ENCODE measurements at places on chromosomes 2 and 18.

DNA sequence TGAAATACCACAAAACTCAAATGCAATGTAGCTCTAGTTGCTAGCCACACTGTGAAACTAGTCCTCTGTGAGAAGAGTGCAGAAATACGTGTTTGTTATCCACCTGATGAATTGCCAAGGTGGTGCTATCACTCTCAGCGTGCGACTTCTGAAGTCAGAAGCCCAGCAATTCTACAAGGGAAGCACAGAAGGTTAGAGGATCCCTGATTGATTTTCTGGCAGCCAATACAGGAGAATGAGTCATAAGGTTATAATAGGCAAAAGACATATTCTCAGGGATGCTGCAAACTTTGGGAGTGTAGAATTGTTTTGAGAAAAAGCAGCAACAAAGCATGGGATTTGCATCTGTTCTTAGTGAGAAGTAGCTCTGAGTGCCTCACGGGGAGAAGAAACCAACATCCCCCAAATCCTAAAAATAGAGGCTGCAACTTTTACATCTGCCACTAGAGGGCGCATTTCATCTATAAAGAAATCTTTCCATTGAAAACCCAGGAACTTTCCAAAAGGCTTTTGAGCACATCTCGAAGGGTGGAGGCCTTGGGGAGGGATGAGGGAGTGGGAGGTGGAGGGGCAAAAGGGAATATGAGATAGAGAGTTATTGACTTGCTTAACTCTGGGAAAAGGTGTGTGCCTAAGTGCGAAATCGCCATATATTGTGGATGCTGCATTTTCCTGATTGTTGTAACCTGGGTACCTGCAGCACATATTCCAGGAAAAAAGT lies 78.0 kb downstream of the TMEM182 start:
- DNase-seq: peak; percentile 73

GRCh38 chr2:45000341-45000901 lies 8.8 kb downstream of the SIX2 start:
- DNase-seq: no peak

GRCh38 chr2:169272010-169272409 lies 90.3 kb downstream of the LRP2 start:
- DNase-seq: no peak

- no peak for DNase-seq
Measured at GRCh38 chr2:169975221-169975620, 148.0 kb downstream of the UBR3 start.

DNA sequence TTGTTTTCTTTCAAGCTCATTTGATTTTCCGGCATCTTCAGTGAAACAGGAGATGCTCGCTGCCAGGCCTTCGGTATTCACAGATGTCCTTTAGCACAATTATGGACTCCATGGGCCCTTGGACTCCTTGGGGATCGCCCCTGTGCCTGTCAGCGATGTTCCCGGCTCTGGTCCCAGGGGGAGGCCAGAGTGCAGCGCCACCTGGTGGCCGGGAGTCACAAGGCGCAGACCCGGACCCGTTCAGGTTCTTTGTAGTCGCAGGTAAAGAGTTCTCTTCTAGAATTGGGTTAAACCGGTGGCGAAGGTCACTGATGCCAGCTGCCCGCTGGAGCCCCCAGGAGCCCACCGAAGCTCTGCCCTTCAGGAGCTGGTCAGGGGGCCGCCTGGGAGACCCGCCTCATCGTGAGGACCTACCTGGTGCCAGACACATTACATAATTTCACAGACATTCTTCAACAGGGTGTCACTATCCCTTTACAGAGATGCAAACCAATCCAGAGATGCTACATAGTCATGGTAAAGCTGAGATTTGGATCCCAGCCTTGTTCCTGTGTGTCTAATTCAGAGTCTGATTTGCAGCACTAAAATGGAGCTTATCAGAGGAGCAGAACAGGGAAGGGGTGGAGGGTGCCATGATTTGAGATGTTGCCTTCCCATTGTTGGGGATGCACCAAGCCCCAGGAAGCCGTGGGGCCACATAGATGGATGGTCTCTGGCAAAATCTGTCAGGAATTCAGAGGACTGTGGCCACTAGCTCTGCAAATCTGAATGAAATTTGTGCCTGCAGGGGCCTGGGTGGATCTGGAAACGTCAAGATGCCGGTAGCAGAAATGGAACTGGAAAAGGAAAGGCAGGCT lies 6.0 kb upstream of the INPP5D start:
- DNase-seq: peak; percentile 13

GRCh38 chr2:145036421-145037011 lies 516.6 kb upstream of the ZEB2 start:
- DNase-seq: no peak

DNA sequence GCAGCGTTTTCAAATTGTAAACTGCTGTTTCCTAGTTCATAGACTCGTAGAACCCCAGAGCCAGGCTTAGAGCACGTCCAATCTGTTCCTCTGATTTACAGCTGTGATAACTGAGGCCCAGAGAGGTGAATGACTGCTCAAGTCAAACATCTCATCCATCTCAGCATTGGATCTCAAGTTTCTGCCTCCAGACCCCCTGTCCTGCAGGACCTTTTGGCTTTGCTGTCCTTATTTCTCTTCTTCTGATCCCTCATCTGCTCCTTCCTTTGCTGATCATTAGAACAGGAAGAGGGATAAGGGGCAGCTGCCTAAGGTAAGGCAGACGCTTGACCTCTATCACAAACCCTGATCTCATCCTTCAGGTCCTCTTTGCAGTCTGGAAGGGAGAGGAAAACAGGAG lies 58.5 kb upstream of the CREB1 start:
- no peak for DNase-seq

- no peak for DNase-seq
Measured at GRCh38 chr2:45872211-45872610, 220.7 kb downstream of the PRKCE start.

DNA sequence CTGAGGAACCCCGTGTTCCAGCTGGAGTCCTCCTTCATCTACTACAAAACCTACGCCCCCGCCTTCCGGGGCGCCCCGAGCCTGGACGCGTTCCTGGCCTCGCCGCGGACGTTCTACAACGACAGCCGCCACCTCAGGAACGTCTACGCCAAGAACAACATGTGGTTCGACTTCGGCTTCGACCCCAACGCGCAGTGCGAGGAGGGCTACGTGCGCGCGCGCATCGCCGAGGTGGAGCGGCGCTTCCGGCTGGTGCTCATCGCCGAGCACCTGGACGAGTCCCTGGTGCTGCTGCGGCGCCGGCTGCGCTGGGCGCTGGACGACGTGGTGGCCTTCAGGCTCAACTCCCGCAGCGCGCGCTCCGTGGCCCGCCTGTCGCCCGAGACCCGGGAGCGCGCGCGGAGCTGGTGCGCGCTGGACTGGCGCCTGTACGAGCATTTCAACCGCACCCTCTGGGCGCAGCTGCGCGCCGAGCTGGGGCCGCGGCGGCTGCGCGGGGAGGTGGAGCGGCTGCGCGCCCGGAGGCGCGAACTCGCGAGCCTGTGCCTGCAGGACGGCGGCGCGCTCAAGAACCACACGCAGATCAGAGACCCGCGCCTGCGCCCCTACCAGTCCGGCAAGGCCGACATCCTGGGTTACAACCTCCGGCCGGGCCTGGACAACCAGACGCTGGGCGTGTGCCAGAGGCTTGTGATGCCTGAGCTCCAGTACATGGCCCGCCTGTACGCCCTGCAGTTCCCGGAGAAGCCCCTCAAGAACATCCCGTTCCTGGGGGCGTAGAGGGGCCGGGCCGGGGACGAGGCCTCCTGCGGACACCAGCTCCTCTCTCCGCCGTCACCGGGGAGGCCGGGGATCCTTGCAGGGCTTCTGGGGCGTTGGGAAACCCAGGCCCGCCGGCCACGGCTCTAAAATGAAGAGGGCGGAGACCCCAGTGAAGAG lies 5.3 kb upstream of the NEU4 start:
- peak; percentile 44 for DNase-seq

- DNase-seq: no peak
Measured at GRCh38 chr2:177900082-177900481, 172.5 kb downstream of the PDE11A start.

GRCh38 chr2:174888646-174889271 lies 116.4 kb downstream of the CHN1 start:
- no peak for DNase-seq
